Neural progenitor cell (in vitro differentiated cells): ENCODE measurements at places on chromosomes 7 and 10. TPM values are rescaled to one million over a fixed set of nuclear protein-coding genes. Genes with fewer than 3 reads are reported as not detected.

Gene SKIDA1
- total RNA-seq, result 123 and 127 TPM in 2 replicates

Gene CNNM2
- 11.4 and 20.2 TPM in 2 replicates for total RNA-seq

Gene ODAD2
- 6.5 and 9.7 TPM in 2 replicates for total RNA-seq

Gene CALML5
- total RNA-seq, result not detected in 2 replicates

Gene NUTM2A
- total RNA-seq, result 0.69 and 1.9 TPM in 2 replicates

Gene TMEM184A
- total RNA-seq, result 0.17 and 0.22 TPM in 2 replicates

Gene PAX4
- not detected in 2 replicates for total RNA-seq

Gene FGL2
- not detected in 2 replicates for total RNA-seq

Gene NEBL
- 52.8 and 77.6 TPM in 2 replicates for total RNA-seq

Gene LIPF
- total RNA-seq, result not detected in 2 replicates

Gene TACR2
- total RNA-seq, result not detected in 2 replicates

Gene CHST15
- 0.54 and 0.59 TPM in 2 replicates for total RNA-seq

- DNase-seq, result no peak
These were observed 58.0 kb upstream of the PFKP start for GRCh38 chr10:3009341-3009740.

DNA sequence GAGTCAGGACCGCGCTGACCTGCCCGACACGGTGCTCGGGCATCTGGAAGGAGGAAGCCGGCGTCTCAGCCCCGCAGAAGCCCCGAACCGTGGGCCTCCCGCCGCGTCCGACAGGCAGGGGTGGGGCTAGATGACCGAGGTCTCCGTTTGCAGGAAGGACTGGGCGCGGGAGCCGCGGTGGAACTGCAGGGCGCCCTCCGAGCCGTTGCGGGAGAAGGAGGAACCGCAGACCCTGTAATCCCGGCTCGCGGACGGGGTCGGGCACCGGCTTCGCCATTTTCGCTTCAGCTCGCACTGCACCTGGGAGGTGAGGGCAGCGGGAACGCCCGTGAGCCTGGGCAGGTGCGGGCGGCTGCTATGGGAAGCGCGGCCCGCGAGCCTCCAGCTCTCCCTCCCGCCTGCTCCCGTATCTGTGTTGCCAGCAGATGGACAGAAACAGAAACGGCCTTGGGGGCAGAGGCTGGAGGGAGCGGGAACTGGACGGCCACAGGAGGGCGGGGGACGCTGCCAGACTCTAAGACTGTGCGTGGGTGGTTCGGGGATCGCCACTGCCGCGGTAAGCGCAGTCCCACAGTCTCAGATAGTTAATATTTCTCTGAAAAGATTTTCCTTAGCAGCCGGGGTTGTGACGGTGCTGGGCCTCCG lies 114.1 kb downstream of the VIPR2 start:
- DNase-seq, result peak; percentile 83

GRCh38 chr7:5614600-5614999 lies 166.9 kb downstream of the RNF216 start:
- no peak for DNase-seq

DNA sequence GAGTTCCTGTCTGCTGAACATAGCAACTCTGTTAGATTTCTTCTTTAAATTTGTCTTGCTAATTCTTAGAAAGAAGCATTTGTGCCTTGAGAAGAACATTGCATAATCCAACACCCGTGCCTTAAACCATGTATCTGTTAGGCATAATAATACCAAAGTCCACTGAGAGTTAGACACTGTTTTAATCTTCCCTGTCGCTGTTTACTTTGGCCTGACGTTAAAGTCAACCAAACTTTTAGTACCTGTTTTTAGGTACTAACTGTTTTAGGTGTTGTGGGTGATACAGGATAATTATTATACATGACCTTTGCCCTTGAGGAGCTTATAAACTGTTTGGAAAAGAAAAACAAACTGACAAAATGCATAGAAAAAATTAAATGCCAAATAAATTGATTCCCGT lies 43.6 kb downstream of the KLHDC10 start:
- DNase-seq, result no peak

GRCh38 chr7:116206141-116206540 lies 4.2 kb upstream of the TES start:
- DNase-seq, result no peak

DNA sequence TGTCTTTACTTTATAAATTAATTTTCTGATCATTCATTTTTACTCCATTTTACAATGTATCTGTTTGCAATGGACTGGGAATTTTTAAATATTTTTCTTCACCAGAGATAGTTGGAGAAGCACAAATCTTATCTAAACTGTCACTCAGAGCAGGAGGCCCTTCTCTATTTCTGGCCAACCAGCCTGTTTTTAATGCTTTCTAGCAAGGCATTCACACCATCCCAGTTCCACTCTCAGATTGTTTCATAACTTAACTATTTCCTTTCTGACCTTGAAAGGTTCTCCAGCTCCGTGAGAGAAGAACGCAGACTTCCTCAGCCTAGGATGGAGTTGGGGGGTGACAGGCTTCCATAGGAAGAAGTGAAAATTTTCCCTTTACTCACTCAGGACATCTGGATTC lies 155.8 kb downstream of the SKIDA1 start:
- no peak for DNase-seq

DNA sequence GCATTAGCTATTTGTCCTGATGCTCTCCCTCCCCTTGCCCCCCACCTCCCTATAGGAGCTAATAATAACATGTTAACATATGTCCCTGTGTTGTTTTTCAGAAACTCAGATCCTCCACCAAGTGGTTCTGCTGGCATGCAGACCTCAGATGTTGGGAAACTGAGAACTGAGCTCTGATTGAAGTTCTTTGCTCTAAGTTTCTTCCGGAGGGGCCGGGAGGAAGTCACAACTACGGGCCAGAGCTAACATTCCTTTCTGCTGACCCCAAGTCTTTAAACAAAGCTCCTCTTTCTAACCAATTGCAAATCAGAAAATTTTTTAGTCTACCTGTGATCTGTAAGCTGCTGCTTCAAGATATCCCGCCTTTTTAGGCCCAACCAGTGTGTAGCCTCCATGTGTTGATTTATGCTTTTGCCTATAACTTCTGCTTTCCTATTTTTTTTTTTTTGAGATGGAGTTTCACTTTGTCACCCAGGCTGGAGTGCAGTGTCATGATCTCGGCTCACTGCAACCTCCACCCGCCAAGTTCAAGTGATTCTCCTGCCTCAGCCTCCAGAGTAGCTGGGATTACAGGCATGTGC lies 66.6 kb downstream of the LYZL1 start:
- no peak for DNase-seq

DNA sequence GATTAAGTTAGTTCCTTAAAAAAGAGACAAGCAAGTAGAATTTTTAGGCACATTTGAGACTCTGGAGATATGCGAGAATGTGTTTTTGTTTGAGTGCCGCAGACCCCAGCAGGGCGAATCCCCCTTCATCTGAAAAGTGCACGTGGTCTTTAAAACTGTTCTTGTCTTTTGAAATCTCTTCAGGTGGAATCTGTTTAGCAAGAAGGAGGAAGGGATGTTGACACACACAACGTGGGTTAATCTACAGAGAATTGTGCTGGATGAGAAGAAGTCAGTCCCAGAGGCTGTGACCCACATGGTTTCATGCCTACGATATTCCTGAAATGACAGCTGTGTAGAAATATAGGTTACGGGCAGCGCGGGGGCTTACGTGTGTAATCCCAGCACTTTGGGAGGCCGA lies 27.1 kb upstream of the ZFAND2A start:
- DNase-seq, result no peak

- no peak for DNase-seq
These were observed 172.6 kb upstream of the KLF14 start for GRCh38 chr7:130906575-130906974.

- peak; percentile 76 for DNase-seq
These were observed 39.9 kb downstream of the TOMM7 start for GRCh38 chr7:22782616-22783232.

DNA sequence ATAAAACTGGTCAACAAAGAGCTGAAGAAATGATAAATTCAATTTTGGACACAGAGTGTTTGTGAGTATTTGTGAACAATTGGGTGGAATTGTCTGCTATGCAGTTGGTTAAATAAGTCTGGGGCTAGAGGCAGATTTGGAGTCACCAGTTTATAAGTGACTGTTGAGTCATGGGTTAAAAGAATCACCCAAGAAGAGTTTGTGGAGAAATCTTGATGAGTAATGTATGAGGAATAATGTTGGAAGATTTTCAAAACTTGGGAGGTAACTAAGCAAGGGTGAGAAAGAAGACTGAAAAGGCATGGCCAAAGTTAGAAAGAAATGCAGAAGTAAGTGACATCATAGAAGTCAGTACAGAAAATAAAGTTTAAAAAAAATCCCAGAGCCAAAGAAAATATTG lies 750.7 kb downstream of the MAGI2 start:
- no peak for DNase-seq

DNA sequence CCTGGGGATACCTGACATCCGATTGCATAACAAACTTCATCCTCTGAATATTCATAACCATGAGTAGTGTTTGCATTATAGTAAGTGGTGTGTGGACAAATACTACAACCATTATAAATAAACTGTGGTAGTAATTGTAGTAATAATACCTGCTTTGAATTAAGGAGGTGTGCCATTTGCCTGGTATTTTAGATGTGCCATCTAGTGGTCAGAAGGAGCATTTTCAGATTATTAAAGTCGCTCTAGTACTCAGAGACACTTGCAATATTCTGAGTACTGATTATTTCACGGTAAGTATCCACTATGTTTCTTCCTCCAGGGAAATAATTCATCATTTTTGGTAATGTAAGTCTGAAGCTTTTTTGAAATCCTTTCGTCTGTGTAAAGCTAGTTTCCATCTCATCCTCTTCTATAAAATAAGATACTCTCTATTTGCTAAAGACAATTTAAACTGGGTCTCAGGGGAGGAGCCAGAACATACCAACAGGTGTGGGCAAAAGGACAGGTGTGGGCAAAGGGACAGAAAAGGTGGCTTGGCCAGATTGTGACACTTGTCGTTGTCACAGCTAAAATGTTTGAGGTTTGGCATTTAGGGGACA lies 115.3 kb upstream of the WDR11 start:
- DNase-seq, result no peak

- DNase-seq, result no peak
These were observed 76.9 kb upstream of the PRSS58 start for GRCh38 chr7:142334806-142335205.

DNA sequence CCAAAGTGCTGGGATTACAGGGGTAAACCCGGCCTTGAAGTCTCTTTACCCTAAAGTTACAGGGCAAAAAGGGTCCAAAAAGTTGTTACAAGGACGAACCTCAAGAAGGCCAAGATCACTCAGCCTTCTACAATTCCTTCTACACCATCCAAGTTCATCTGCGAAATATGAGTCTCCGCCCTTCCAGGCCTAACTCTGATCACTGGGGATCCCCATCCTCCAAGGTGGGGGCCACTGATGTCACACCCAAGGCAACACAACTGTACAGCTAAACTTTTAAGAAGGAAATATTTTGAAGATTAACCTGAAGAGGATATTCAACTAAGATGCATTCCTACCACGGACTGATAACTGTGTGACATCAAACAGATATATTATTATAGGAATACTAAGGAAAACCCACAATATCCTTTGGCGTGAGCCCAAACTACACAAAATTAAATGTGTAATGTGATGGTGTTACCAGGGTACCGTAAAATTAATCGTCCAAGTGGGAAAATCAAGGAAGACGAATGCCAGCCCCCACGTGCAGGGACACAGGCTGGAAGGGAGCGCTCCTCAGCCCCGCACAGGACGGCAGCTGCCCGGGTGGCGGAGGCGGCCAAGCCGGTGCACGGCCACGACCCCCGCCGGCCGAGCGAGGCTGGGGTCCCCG lies 1.0 kb downstream of the PAXIP1 start:
- no peak for DNase-seq

GRCh38 chr7:113366122-113366521 lies 247.8 kb upstream of the SMIM30 start:
- DNase-seq, result no peak

- DNase-seq, result peak; percentile 54
These were observed 9.9 kb downstream of the ARHGAP22 start for GRCh38 chr10:48594803-48595538.

GRCh38 chr10:111207500-111207899 lies 130.7 kb downstream of the ADRA2A start:
- peak; percentile 8 for DNase-seq

DNA sequence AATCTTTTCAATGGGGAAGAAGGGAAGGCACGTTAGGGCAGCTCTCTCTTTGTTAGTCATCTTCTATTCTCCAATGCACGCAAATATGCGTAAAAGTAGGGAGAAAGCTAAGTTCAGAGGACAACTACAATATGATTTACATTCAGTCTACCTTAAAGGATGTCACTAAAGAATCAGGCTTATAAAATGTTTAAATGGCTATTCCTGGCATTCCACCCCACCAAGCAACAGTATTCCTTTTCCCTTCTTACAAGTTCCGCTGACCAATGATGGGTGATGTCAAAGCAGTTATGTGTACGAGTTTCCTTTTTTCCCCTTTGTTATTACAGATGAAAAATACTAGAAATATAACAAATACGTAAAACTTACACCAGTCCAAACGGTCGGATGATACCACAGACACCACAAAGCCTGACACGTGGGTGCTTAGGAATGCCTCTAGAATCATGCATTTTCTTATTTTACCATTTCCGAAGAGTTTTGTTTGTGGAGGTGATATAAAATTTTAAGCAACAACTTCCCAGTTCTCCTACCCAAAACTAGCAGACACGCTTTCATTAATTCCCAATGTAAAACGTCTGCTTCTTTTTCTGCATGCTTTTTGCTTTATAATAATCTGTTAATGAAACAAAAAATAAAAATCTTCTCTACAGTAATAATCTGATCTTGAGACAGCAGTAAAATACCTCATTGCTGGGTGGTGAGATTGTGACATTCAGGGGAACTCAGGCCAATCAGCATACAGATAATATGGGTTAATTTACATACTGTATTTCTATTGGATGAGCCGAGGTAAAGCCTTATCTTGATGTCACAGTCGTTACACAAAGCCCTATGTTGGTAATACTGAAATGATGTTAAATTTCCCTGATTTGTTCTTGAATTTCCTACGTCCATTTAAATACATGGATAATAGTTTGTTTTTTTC lies 708 bp upstream of the GPR85 start:
- peak; percentile 30 for DNase-seq
